ENCODE measurements at places on chromosomes 6 and 20.

- peak; percentile 57 for DNase-seq
These were observed 1.5 kb upstream of the STX16 start for GRCh38 chr20:58649288-58650180.

- no peak for DNase-seq
These were observed 25.7 kb downstream of the CD83 start for GRCh38 chr6:14143305-14143704.

DNA sequence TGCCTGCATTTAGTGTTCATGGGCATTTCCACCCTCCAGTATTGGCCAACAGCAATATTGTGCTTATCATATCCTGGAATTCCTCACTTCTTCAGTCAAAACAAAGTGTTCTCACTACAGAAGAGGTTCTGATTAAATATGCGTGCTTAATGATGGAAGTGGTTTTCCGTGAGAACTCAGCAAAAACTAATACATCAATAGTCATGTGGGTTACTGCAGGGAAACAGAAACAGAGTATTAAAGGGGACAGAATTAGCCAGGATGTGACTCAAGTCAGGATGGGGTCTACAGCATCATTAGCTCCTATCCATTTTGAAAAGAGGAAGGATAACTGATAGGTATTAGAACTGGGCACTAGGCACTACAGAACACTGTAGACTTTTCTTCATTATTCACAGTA, 384.6 kb downstream of the CDKAL1 start:
- no peak for DNase-seq

GRCh38 chr6:150201285-150201684, 58.4 kb downstream of the PPP1R14C start:
- no peak for DNase-seq

- no peak for DNase-seq
These were observed 225.8 kb upstream of the QKI start for GRCh38 chr6:163188746-163189145.

DNA sequence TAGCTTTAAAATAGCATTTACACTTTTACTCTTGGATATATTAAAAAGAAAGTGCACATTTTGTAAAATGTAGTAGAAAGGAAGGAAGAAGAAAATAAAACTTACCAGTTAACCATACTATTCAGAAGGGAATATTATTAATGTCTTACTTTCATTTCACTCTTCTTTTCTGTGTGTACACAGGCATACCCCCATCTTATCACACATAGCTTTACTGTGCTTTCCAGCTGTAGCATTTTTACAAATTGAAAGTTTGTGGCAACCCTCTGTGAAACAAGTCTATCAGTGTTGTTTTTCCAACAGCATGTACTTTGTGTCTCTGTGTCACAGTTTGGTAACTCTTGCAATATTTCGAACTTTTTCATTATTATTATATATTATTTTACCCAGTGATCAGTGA, 314.5 kb downstream of the UTRN start:
- no peak for DNase-seq

DNA sequence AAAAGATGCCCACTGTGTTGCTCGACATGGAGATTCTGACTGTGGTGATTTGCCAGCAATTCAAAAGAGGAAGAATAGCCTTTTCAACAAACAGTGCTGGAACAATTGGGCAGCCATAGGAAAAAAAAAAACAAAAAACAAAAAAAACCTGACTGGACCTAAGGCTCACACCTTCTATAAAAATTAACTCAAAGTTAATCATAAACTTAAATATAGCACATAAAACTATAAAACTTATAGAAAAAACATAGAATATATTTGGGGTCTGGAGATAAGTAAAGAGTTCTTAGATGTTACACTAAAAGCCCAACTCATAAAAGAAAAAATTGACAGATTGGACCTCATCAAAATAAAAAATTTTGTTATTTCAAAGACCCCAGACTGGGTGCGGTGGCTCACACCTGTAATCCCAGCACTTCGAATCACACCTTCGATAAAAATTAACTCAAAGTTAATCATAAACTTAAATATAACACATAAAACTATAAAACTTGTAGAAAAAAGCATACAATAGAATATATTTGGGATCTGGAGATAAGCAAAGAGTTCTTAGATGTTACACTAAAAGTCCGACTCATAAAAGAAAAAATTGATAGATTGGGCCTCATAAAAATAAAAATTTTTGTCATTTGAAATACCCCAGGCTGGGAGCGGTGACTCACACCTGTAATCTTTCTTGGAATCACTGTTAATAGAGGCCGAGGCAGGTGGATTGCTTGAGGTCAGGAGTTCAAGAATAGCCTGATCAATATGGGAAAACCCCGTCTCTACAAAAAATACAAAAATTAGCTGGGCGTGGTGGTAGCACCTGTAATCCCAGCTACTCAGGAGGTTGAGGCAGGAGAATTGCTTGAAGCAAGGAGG, 115.6 kb upstream of the FAM83B start:
- DNase-seq = no peak

GRCh38 chr6:20440296-20440695, 38.6 kb downstream of the E2F3 start:
- no peak for DNase-seq

DNA sequence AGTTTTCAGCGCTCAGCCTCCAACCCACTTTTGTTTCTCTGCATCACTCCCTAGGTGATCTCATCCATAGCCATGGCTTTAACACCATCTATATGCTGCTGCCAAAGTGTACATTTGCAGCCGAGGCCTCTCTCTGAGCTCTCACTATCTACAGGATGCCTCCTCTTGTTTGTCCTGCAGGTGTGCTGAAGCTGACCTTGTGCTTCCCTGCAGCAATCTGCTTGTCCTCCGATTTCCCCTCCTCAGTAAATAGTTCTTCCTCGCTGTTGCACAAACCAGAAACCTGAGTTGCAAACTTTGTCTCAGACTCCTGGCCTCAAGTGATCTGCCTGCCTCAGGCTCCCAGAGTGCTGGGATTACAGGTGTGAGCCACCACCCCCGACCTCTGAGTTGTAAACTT, 3.7 kb upstream of the TXNDC5 start:
- no peak for DNase-seq

Measured in suppressor macrophage (primary cell).